ENCODE measurements at places on chromosomes 7 and 10.

DNA sequence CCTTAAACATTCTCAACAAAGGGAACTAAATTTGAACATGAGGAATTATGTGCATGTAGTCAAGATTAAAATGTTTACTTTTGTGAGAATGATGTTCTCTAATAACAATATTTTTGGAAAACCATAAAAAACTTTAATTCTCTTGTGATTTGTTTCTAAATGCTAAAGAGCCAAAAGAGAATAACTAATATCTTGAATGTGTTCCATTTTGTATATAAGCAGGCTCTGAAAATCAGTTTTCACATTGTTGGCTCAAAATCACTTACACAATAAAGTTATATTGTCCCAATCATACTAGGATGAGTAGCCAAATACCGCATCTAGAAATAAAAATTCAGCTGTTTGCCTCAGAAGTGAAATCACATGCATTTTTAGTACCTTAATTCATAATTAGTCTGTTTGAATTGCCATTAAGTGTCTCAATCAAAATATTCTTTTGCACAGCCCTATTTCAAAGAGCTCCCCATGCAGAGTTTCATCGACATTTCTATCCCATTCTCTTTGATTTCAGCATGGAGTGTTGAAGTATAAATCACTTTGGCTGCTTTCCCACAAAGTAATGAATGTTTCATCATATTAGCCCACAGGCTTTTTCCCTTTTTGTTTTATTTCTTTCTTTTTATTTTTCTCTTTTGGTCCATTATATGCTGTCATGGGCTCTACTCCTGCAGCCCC lies 420.3 kb upstream of the POM121L12 start:
- no peak overlapping the region for H3K27ac ChIP-seq
- DNase-seq = no peak
- no peak overlapping the region for H3K4me3 ChIP-seq
- no peaks in the 10 kb centered on the region for H3K36me3 ChIP-seq
- H3K4me1 ChIP-seq = no peaks in the 10 kb centered on the region

DNA sequence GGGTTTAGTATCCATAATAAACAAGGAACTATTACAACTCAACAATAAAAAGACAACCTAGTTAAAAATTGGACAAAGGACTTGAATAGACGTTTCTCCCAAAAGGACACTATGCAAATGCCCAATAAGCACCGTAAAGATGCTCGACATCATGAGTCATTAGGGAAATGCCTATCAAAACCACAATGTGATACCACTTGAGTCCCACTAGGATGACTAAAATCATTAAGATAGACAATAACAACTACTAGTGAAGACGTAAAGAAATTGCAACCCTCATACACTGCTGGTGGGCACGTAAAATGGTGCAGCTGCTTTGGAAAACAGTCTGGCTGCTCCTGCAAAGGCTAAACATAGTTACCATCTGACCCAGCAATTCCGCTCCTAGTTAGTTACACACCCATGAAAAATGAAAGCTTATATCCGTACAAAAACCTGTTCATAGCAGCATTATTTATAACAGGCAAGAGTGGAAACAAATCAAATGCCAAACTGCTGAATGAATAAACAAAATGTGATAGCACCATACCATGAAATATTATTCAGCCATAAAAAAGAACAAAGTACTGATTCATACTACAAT lies 17.3 kb downstream of the CCDC3 start:
- DNase-seq = no peak
- no peak overlapping the region for H3K27ac ChIP-seq
- H3K27me3 ChIP-seq = no peaks in the 10 kb centered on the region
- H3K4me1 ChIP-seq = no peaks in the 10 kb centered on the region

DNA sequence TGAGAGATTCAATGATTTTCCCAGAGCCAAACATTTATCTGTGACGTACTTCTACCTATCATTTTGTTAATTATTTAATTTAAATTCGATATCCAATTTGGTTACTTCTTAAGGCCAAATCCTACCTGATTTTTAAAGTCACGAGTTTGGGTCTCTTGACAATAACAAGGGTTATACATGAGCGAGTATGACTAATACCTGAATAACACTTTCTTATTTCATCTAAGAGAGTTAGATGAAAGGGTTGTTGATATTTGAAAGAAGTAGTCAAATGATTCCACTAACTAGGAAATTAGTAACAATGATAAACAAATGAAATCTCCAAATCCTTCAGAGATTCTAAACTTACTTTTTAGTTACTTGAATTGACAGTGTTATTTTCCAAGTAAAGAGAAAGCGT lies 1086.9 kb downstream of the XPNPEP1 start:
- no peaks in the 10 kb centered on the region for H3K36me3 ChIP-seq
- H3K4me3 ChIP-seq = no peak overlapping the region
- DNase-seq = no peak
- no peak overlapping the region for H3K27ac ChIP-seq
- H3K4me1 ChIP-seq = no peaks in the 10 kb centered on the region
- H3K27me3 ChIP-seq = no peaks in the 10 kb centered on the region

- H3K27me3 ChIP-seq = no peaks in the 10 kb centered on the region
- no peaks in the 10 kb centered on the region for H3K36me3 ChIP-seq
- H3K27ac ChIP-seq = no peak overlapping the region
- no peaks in the 10 kb centered on the region for H3K4me1 ChIP-seq
- H3K4me3 ChIP-seq = no peak overlapping the region
- no peak for DNase-seq
Measured at GRCh38 chr7:157558516-157558874, 221.7 kb downstream of the DNAJB6 start.

DNA sequence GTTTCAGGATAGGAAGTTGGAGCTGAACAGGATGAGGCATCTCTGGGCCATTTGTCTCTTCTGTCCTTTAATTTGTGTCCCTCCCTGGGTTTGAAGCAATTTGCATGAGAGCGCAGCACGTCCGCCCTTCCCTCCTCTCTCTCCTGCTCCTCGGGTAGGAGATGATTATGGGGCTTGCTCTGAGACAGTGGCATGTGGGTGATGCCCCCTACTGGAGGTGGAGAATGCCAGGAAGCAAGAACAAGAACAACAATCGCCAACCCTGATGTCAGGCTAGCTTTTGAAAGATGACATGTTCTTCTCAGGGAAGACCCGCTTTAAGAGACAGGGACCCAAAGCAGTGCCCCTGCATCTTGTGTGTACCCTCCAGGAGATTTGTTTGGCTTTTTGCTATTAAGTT lies 63.9 kb upstream of the LOXL4 start:
- H3K27me3 ChIP-seq = no peaks in the 10 kb centered on the region
- no peaks in the 10 kb centered on the region for H3K36me3 ChIP-seq
- no peak overlapping the region for H3K4me3 ChIP-seq
- H3K4me1 ChIP-seq = no peaks in the 10 kb centered on the region

GRCh38 chr10:62939698-62940097 lies 123.5 kb upstream of the EGR2 start:
- H3K4me3 ChIP-seq = no peak overlapping the region
- H3K36me3 ChIP-seq = no peaks in the 10 kb centered on the region
- H3K27ac ChIP-seq = no peak overlapping the region
- no peaks in the 10 kb centered on the region for H3K27me3 ChIP-seq

DNA sequence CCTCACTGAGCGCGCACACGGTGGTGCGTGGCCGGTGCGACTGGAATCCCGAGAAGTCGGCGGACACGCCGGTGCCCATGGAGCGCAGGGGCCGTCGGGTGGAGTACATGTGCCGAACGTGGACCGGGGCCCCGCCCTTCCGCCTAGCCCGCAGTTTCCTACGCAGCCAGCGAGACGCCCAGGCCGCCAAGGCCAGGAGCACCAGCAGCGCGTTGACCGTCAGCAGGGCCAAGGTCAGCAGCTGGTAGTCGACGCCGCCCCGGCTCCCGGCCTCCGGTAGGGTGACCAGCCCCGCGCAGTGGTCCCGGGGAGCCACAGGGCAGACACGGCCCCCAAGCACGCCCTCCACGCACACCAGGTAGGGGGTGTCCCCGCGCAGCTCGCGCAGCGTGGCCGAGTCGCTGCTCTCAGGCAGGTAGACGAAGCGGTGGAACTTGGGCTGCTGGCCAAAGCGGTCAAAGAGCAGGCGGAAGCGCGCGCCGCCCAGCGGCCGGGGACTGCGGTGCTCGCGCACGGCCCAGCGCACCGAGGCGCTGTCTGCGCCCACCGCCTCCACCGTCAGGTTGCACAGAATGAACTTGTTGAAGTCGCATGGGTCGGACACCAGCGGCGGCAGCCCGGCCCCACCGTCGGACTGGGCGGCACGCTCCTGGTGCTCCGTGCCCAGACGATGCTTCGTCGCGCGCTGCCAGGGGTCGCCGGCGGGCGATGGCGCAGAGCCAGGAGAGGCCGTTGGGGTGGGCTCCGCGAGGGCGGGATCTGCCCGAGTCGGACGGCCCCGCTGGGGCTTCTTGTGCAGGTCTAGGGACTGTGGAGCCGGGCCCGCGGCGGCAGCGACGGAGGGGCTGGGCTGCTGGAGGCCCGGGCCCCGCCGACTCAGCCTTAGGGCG lies 2.2 kb downstream of the TRIL start:
- H3K36me3 ChIP-seq = no peaks in the 10 kb centered on the region
- DNase-seq = no peak
- H3K4me3 ChIP-seq = peak overlapping the region; percentile 38

DNA sequence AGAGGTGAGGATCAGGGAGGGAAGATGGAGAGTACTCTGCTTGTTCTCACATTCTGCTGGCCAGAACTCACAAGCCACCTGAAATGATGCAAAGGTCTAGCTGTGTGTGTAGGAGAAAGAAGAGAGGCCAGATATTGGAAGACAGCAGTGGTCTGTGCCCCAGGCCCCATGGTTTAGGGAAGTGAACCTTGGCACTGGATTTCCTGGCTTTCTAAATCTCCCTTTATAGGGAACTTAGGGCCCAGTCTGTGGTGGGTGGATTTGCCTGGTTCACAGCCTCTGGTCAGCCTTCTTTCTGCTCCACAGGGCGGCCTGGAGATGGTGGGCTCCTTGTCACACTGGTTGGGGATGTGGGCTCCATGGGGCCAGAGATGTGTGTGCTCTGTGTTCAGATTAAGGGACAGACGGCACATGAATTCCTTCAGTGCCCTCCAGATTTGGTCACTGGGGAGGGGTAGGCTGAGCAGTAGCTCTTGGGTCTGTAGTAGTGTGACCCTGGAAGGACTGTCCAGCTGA lies 9.5 kb upstream of the SH2D4B start:
- peaks cover 7% of the 10 kb centered on the region for H3K4me1 ChIP-seq
- no peak overlapping the region for H3K27ac ChIP-seq
- H3K4me3 ChIP-seq = no peak overlapping the region

DNA sequence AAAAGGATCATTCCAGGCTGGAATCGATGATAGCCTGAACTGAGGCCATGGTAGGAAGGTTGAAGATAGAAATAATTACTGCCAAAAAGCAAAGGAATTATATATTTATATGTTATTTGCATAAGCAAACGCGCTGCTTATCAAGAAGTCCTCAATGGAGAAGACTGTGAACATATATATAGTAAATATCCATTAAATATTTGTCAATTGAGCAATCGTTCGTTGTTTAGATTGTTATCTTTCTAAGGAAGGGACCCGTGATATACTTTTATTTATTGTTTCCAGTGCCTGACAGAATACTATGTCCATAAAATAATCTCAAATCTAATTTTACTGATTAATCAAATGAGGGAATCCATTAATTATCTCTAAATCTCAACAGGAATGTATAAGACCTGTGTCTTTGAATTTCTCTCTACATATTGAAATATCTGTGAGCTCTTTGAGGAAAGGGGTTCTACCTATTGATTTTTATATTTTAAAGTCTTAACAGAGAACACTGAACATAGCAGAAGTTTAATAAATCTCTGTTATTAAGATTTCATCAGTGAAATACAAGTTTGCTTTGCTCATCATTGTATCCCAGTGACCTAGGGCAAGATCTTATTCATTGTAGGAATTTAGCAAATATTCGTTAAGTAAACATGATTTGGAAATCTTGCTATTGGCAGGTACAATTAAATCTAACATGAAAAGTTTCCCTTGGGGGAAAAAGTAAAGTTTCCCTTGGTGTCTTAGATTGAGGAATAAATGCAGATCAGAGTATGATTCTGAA lies 12.0 kb upstream of the HERC4 start:
- no peak overlapping the region for H3K27ac ChIP-seq
- DNase-seq = no peak
- H3K4me3 ChIP-seq = no peak overlapping the region
- no peaks in the 10 kb centered on the region for H3K36me3 ChIP-seq
- no peaks in the 10 kb centered on the region for H3K27me3 ChIP-seq
- H3K4me1 ChIP-seq = no peaks in the 10 kb centered on the region

DNA sequence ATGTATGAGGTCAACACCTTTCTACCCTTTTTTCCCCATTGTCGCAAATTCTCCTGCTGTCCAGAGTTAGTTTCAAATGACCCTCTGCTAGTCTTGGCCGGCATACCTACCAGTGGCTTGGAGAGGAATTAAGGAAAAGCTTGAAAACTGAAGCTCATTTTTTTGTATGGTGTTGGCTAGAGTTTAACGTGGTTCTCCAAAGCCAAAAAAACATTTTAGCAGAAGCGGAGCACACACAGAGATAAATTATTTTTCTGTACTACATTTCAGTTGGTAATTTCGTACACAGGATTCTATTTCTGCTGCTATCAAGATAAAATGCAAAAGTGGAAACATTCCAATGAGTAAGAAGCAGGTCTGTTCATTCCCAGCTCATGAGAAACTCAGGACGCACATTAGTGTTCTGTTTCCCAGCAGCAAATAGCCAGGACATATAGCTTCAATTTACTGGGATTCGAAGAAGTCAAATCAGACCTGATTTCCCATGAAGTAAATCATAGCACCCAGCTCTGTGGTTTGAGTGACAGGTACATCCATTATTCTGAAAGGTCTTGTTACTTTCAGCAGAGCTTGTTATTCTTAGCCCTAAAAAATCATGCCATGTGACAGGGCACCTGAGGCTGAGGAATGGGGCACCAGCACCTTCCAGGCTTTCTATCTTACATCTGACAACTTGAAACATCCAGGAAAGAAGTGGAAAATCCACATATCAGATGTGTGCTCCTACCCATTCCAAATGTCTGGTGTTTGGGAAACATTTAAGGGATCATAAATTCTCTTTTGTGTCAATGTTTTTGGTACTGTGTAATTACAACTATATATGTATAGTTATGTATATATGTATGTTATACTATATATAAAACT lies 215.9 kb upstream of the C7orf33 start:
- no peak overlapping the region for H3K4me3 ChIP-seq
- no peaks in the 10 kb centered on the region for H3K36me3 ChIP-seq
- DNase-seq = no peak
- H3K27me3 ChIP-seq = no peaks in the 10 kb centered on the region

All from Peyer's patch (tissue), 4 donors.